ENCODE measurements at places on chromosomes 2 and 18.
A peak's percentile ranks its signal among the peaks of the same experiment; 100 is the strongest.

DNA sequence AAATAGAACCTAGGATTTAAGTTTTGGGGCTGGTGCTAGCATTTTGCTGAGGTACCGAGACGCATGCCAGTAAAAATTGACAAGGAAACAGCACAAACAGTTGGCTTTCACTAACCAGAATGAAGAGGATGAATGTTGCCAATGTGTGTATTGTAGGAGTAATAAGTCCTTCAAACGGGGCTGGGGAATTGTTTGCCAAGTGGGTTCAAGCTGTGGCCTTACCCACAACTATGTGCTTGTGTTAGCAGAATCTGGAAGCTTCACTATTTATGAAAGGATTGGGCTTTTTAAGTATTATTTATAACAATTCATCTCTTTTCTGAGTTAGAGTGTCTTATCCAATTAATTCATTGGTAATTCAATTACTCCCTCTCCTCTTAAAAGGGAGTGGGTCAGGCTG is 15.0 kb upstream of the KIF5C start:
- DNase-seq, result no peak

- no peak for DNase-seq
Measured at GRCh38 chr2:102262216-102263129, 48.9 kb upstream of the IL1RL1 start.

GRCh38 chr2:32632089-32632488 is 4.2 kb downstream of the TTC27 start:
- DNase-seq, result no peak

DNA sequence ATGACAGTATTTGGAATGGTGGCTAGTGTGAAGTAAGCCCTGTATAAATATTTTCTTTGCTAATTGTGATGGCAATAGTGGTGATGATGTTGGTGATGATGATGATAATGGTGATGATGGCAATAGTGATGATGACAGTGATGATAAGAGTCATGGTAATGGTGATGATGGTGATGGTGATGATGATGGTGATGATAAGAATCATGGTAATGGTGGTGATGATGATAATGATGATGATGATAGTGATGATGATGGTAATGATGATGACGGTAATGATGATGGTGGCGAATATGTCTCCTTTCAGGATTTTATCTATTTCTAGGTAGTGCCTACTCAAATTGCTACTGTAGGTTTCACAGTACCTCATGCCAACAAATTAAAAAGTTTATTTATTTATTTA is 205.4 kb downstream of the GALR1 start:
- DNase-seq, result no peak

DNA sequence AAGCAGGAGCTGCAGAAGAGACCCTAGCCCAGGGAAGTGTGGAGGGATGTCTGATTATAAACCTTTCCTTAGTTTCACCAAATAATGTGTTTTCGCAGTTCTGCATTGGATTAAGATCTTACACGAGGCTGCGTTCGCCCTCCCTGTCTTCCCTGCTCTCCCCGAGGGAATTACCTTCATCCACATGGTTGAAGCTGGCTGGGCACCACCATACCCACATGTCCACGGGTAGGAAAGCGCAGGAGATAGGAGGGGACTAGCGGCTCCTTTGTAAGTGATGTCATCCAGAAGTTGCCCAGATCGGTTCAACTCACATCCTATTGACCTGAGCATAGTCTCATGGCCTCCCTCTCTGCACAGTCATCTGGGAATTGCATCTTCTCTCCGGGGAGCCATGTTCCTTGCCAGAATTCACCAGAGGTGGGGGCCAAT is 1.1 kb downstream of the TTL start:
- peak; percentile 73 for DNase-seq

- no peak for DNase-seq
Measured at GRCh38 chr2:3214806-3215404, 162.7 kb downstream of the EIPR1 start.

DNA sequence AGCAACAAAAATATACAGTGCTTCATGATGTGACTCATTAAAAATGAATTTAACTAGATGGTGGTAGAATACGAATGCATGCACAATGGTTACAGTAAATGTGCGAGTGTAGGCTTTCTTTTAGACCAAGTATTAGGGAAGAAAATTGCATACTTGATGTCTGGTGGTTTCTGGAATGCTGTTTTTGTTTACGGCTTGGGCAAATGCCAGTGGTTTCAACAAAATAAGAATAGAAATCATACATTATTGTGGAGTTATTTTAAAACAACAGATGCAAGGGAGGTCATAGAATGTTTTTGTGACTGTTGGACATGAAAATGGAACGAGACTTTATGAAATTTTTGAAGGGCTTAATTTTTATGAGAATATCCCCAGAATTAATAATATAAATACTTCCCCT is 580.9 kb downstream of the PLCL1 start:
- no peak for DNase-seq

- DNase-seq, result no peak
Measured at GRCh38 chr18:25974630-25975077, 115.8 kb downstream of the SS18 start.

DNA sequence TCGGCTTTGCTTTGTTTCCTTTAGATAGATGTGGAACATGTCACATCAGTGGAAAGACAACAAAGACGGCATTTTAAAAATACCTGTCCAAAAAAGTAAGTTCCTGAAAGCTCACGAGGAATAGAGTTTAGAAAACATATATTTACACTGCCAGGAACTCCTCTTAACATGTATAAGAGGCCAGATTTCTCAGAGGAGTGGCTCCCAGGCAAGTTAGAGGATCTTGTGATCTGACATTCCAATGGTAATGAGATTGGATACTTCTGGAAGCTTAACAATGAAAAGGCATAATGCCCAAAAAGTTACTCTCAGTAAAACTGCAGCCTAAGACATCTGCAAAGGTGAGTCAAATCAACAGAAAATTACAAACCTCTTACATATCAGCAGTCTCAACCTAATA is 77.1 kb downstream of the CYRIA start:
- no peak for DNase-seq

DNA sequence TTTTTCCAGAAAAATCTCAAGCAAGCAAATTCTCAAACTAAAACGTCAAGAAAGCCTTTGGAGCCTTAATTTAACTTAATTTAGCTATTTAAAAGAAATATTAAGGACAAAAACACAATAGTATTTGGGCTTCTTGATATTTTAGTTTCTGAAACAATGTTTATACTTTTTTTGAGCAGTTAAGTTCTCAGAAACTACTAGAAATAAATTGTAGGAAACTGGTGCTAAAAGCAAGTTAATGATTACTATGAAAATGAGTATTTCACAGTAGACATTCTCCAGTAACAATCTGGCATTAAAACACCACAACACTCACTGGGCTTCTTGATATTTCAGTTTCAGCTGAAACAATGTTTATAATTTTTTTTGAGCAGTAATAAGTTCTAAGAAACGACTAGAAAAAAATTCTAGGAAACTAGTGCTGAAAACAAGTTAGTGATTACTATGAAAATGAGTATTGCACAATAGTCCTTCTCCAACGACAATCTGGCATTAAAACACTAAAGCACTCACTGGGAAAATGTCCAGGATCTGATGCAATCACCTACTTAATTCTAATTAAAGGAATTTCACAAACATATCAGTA is 45.1 kb downstream of the TRAK2 start:
- peak; percentile 47 for DNase-seq

GRCh38 chr18:9878783-9879242 is 7.0 kb upstream of the TXNDC2 start:
- DNase-seq, result no peak

DNA sequence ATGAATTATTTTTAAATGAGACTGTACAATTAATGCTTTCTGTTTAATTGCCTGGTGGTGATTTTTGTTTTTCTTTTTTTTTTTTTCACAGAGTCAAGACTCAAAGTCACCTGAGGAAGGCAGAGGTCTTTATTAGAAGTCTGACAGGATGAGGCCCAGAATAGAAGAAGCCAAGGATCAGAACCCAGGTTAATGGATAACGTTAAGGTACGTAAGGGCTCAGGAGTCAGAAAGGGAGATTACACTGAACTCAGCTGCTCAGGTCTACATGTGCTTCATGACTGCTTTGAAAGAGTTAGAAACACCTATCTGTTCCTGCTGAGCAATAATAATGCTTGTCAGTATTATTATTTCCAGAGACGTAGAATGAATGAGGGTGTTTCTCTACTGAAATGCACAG is 196.5 kb downstream of the LRATD1 start:
- DNase-seq, result no peak

DNA sequence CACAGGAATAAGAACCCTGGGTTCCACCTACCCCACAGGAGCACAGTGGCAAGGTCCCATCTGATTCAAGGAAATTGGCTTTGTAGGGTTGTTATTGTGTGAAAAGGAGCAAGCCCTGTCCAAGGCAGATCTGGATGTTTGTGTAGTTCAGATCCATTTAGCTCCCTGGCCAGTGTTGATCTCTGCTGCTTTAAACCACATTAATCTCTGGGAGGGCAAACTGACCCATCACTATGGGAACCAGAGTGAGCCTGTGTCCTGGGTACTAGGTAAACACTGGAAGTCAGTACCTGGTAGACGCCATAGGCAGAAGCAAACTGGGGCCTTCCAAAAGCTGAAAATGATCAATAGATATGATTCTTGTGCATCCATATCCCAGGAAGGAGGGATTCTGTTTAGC is 271.5 kb upstream of the EPAS1 start:
- no peak for DNase-seq

DNA sequence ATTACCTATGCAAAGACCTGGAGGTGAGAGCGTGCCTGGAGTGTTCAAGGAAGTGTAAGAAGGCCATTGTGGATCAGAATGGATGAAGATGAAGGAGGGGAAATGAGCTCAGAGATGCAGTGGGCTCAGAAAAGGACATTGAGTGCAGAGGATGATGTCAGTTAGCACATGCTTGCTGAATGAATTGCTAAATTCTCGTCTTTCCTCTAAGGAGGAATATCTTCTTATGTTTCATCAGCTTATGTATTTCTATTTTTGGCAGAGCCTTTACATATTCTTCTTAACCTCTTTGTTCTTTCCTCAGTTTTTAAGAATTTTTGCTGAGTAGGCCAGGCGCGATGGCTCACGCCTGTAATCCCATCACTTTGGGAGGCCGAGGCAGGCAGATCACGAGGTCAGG is 30.9 kb downstream of the FAM171B start:
- no peak for DNase-seq

- no peak for DNase-seq
Measured at GRCh38 chr18:72674710-72675109, 130.6 kb upstream of the CBLN2 start.

DNA sequence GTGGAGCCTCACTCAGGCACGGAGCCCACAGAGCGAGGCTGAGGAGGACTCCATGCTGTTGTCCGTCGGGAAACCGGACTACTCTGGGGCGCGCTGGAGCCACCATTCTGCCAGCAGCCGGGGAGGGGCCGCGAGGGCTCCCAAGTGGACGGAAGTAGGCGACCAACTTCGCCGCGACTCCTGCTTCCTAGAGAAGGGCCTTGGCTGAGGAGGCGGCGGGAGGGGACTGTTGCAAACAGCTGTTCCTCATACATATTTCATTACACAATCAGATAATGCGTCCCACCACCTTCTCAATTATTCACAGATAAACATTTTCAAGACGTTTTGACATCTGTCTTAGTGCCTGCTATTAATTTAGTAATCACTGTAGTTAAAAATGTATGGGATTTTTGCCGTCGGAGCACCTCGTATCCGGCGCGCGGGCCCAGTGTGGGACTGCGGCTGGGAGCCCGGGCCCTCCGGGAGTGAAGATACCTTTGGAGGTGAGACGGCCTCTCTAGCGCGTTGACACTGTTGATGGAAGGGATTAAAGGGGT is 11.7 kb upstream of the SIX3 start:
- no peak for DNase-seq

GRCh38 chr18:55396267-55396905 is 191.6 kb downstream of the TCF4 start:
- DNase-seq, result no peak

DNA sequence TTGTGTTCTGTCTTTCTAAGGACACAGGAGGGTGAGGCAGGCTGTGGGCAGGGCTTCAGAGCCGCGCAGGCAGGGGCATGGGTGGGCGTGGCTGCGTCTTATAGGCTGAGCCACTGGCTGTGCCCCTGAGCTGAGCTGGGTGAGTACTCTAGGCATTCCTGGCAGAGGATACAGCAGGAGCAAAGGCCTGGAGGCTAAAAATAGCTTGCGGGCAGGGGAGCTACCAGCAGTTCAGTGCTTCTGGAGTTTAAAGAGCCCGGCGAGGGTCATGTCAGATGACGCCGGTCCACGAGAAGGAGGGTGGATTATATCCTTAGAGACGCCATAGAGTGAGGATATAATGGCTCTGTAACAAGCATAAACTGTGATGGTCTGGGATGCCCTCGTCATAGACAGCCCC is 31.5 kb upstream of the PDIA6 start:
- DNase-seq, result peak; percentile 93

DNA sequence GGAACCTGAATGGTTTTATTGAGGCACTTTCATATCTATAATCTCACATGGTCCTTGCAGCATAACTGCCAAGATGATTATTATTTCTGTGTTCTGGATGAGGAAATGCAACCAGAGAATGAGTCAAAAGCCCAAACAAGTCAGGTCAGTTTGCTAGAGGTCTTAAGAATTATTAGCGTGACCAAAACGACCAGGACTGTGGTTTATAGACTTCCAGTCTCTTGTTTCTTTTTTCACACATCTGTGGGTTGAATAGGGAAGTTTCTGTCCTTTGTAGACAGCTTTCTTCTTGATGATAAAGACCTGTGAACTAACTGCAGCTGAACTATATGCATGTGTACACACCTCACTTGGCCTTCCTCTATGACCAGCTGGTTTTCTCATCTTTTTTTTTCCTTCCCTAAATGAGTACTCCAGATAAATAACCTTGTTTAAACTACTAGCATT is 13.9 kb downstream of the ADAM23 start:
- no peak for DNase-seq

- no peak for DNase-seq
Measured at GRCh38 chr2:190664240-190664639, 15.4 kb downstream of the NAB1 start.

- no peak for DNase-seq
Measured at GRCh38 chr2:238422285-238422684, 4.4 kb upstream of the ASB1 start.

DNA sequence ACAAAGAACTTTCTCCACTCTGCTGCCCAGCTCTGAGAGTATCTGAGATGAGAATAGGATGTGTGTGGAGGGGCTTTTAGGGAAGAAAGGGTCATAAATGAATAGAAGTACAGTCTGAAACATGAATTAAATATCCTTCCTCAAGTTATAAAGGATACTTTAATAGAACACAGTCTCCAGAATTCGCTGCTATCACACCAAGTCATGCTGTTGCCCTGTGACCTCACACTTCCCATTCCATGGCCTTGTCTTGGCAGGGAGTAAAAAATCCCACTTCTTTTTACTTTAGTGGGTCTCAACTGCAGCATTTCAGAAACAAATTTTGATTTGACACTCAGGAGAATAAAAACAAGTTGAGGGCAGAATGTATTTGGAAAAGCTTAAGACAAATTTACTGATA is 3.8 kb upstream of the RPE start:
- DNase-seq, result no peak

Data from adrenal gland (tissue), 19 donors.